HEK293T (cell line): ENCODE measurements at places on chromosomes 7 and 10.
A peak's percentile ranks its signal among the peaks of the same experiment; 100 is the strongest.

DNA sequence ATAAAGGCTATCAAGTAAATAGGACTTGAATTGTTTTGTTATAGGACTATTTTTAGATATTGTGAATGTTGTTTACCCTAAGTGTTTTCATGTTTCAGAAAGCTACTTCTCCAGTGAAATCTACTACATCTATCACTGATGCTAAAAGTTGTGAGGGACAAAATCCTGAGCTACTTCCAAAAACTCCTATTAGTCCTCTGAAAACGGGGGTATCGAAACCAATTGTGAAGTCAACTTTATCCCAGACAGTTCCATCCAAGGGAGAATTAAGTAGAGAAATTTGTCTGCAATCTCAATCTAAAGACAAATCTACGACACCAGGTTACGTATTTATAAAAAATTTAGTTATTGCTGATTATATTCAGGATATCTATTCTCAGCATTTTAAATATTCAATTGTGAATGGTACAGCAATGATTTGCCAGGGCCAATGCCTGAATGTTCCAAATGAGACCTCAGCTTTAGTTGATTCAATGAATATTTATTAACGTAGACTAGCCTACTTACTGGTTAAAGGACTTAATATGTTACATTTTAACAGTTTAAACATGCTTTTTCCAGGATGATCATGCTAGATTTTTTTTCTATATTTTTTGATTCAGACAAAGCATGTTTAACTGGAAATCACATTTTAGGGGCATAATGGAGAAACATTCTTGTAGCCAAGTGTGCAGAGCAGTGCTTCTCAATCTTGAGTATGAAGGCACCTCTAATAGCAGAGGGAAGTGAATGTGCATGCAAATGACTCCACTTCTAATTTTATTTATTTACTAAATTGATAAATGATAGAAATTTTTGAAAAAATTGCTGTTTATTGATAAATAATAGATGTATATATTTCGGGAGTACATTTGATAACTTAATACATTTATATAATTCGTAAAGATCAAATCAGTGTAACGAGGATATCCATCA lies 18.2 kb downstream of the ANLN start:
- no peak for DNase-seq

GRCh38 chr7:79091011-79091410 lies 362.5 kb downstream of the MAGI2 start:
- DNase-seq = no peak

- peak; percentile 8 for DNase-seq
Observed at GRCh38 chr10:68598978-68599770, 39.0 kb downstream of the TET1 start.

DNA sequence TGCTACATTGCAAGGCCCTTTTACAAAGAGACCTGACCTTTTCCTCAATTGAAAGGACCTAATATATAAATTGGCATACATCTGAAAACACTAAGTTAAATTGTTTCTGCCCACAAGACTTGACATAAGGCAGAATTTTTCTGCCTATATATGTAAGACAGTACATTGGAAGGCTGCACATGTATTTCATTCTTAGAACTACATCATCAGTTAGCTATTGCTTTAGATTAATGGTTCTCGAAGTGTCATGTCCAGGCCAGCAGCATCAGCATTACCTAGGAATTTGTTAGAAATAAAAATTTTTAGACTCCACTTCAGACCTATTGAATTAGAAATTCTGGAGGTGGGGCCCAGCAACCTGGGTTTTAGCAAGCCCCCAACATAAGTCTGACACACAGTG lies 373.9 kb downstream of the LRRTM3 start:
- DNase-seq = no peak
